ELR (cell line): ENCODE measurements at places on chromosomes 2 and 18.

- no peak for DNase-seq
Observed at GRCh38 chr18:27956001-27956640, 220.8 kb downstream of the CDH2 start.

DNA sequence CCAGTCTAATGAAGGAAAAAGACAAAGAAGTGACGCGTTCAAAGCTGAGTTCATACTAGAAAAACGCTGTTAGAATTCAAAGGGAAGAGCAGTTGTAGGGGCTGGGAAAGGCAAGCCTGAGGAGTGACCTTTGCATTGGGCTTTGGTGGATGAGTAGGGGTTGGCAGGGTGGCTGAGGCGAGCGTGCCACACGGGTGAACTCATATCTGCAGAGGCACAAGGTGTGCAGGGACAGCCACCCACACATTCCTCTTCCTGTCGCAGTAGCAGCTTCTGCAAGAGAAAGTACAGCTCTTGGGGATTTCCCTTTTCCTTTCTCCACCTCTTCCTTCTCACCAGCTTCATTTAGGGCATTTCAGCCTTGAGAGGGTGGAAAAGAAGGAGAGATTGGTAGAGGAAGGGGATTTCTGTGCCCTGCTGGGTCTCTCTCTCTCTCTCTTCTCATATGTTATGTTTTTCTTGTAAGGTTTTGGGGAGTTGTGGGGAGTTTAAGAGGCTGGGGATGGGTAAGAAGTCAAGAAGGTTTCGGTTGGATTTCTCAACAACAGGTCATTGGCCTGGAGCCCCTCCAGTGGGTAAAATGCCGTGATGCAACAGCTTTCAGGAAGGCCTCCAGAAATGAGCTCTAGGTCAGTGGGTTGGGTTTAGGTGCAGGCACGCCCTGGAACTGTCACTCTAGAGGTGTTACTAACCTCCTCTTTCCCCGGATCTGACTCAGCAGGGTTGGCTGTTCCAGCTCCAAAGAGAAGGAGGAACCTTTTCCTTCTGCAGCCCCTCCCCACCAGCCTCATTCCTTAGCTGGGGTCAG, 40.1 kb downstream of the ODC1 start:
- DNase-seq: peak; percentile 96

DNA sequence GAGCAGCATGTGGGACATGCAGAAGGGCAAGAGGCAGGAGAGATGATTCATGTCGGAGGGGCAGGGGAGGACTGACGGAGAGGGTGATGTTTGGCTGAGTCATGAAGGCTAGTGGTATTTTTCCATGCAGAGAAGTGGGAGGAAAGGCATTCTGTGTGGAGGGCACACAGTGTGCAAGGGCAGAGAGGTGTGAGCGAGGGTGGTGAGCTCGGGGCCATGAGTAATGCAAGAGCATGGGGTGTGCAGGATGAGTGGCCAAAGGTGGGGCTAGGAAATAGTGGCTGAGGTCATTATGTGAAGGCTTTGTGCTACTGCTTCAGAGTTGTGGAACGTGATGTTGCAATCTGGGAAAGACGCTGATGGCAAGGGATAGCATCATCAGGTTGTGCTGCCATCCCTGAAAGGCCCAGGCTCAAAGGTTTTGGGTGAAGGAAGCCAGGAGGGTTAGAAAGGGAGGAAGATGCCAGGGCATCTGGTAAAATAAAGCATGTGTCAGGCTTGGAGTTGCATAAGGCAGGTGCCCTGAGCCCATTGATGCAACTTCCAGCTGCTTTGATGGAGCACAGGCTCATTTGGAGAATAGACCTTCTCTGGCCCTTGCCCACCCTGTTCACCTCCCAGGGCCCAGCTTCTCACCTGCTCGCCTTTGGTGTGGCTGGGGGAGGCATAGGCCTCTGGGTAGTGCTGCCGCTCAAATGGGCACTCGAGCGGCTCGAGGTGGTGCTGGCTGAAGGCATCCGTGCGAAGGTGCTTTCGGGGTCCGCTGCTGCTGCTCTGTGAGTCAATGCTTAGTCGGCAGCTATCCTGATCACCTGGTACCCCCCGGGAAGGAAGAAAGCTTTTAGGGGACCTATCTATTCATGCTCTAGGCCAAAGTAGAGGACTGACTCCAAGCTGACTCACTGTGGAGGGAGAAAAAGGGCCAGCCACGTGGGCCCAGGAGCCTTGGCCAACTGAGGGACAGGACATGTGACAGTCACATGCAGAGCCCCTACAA, 37.5 kb downstream of the PAX8 start:
- DNase-seq: peak; percentile 100

DNA sequence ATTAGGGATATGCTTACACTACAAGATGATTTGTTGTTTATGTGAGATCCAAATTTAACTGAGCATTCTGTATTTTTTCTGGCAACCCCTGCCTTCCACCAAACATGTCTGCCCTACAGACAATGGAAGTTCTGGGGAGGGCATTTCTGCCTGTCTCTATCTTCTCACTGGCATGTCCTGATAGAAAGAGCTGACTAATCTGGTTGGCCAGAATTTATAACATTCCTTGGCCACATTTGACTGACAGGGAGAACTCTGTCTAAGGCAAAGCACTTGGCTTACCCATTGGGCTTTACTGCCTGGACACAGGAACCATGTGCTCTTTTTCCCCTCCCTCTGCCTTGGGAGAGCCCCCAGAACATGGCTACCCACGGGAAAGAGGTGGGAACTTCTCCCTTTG, 70.6 kb upstream of the TMEM178A start:
- no peak for DNase-seq

DNA sequence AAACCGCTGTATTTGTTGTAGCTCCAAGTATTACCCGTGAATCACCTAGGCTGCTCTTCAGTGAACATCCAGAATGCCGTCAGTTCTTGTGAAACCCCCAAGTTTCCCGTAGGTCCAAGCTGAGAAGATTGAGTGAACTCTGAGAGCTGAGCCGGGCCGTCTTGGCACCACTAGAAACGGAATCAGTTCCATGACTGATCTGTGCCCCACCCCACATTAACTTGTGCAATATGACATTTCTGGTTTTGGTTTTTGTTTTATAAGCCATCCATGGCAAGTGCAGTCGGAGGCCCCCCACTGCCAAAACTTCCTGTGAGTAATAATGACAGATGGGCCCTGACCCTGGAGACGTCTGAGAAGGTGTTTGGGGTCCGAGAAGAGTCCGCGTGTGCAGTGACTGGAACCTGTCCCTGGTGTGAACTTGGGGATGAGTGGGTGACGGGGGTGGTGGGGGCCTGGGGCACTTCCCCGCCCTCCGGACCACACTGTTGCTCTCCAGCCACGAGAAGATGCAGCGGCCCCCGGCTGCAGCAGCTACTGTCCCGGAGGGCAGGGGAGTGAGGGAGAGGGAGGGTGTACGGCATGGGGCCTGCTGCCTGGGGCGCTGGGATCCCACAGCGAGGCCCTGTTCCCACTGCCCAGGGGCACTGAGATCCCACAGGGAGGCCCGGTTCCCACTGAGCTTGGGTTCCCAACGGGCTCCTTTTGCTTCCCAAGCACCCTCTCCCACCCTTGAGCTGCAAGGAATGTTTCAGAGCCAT, 26.5 kb downstream of the NFATC1 start:
- peak; percentile 13 for DNase-seq

DNA sequence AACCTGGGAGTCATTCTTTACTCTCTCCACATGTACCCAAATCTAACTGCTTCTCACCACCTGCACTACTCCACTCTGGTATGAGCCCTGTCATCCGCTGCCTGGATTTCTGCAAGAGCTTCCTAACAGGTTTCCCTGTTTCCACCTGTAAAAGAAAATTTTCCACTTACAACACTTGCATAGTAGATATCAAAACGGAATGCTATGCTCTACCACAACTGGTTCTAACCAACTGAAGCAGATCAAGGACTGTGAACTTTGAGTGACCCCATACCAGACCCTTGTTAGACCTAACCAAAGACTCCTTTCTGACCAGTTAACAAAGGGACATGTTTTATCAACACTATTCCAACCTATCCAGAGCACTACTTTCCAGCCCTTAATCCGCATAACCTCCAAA, 3.8 kb upstream of the TMEM131 start:
- no peak for DNase-seq

GRCh38 chr18:6929370-6930102, 188.1 kb downstream of the LAMA1 start:
- DNase-seq: no peak

DNA sequence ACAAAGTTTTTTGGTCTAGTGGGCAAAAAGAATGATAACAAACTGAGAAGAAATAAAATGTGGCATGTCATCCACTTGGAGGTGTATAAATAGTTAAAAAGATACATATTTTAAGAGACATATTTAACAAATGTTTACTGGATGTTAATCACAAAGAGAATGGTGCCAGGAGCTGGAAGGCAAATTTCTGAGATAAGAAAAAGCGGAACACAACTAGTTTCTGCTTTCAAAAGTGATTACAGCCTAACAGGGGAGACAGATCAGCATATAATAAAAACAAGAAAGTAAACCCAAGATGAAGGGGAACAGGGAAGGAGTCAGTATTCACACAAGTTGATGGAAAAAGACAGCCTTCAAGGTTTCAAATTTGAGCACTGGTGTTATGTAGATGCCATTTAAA, 91.3 kb downstream of the OLA1 start:
- no peak for DNase-seq
